ENCODE measurements at places on chromosomes 5 and 9.

GRCh38 chr9:28464481-28465216, 891.4 kb upstream of the C9orf72 start:
- DNase-seq: no peak

- DNase-seq: no peak
Observed at GRCh38 chr9:4155221-4156026, 144.4 kb downstream of the GLIS3 start.

DNA sequence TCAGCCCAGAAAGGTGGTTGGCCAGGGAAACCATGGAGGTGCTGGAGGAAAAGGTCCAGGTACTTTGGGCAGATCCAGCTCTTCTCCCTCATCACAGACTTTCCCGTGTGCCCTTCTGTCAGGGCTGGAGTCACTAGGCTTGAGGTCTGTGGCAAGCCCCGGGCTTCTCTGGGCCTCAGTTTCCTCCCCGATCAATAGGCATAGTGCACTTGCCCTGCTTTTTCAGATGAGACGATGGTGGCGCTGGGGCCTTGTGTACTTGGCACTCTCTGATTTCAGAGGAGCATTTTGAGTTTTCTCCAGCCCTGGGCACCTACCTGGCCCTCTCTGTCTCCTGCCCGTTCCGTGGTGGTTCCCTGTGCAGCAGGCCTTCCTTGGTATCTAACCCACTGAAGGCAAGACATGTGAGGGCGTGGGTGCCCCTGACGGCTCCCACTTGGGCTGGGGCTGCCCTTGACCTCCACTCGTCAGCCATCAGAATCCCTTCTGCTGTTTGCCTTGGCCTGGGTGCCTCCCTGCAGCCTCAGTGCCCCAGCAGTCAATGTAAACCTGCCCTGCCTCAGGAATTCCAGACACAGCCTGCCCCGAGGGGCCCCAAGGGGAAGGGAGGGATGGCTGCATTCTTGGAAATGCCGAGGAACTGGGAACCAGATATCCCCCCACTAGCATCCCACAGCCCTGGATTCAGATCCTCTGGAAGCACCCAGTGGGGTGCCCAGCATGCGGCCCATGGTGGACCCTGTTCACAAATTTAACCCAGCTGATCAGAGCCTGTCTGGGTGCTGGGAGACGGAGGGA, 66.3 kb upstream of the COL5A1 start:
- DNase-seq: no peak

DNA sequence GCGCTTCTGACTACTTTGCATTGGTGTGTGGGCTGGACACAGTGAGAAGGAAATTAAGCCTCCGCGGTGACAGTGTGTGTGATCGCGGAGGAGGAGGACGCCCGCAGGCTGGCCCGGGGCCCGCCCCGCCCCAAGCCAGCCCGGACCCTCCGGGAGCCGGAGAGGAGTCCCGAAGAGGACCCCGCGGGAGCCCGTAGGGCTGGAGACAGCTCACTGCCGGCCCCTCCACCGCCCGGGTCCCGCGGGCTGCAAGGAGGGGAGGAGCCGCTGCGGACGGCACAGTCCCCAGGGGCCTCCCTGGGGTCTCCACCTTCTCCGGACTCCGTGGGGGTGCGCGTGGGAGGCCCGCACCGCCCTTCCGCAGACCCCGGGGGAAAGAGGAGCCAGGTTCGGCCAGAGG, 146.4 kb upstream of the ERCC6L2 start:
- no peak for DNase-seq

DNA sequence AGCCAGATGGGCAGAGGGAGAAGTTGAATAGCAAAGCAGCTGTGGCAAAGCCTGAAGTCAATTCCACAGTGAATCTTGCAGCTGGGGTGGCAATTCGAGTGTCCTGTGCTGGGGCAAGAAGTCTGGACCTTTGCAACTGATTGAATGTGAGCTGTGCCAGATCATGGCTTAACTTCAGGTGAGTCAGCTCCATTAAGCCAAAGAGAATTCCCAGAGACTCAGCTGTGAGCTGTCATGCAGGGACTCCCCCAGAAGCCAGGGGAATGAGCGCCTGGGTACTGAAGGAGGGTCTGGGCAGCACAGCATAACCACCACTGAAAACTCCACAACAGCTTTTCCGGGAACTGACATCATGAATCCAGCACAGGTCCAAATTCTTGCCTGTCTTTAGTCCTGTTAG, 153.5 kb upstream of the TRPC7 start:
- DNase-seq: no peak

DNA sequence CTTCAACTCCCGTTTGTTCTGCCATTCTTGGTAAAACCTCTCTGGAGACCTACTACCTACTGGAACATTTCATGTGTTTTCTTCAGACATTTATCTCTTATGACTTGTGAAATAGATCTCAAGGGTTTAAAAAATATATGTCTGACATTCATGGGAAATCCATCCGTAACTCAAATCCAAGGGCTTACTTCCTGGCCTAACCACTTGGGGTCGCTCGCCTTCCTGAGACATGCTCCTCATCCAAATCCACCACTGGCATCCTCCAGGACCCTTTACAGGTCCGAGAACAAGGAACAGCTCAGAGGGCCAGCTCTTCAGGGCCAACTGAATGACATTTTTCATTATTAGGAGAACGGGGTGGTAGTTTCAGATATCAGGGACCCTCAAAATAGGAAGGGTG, 235.1 kb upstream of the TUT7 start:
- no peak for DNase-seq

All from naive B cell (primary cell).